Activated CD8-positive, alpha-beta memory T cell treated with anti-CD3 and anti-CD28 coated beads, Interleukin-2, amount 50 U/mL, for 48 hours (primary cell): ENCODE measurements at places on chromosomes 2 and 18.
A peak's percentile ranks its signal among the peaks of the same experiment; 100 is the strongest.

GRCh38 chr18:12315490-12315889 lies 7.4 kb downstream of the TUBB6 start:
- no peak for DNase-seq

GRCh38 chr2:203846490-203847105 lies 21.0 kb upstream of the CTLA4 start:
- DNase-seq = no peak

DNA sequence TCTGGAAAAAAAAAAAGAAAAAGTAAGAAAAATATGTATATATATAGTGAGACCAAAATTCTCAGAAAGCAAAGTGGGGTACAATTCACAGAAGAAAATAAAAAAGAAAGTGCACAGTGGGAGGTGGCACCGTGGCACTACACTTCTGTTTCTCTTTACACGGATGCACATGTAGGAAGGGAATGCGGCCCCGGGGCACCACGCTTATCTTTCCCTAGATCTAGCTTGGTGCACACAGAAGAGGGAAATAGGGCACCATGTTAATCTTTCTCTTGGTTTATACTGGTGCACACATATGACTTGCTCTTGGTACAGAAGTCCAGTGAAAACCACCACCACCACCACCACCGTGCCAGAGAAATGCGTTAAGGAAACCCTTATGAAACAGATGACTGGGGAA lies 32.0 kb downstream of the EIPR1 start:
- DNase-seq = no peak

DNA sequence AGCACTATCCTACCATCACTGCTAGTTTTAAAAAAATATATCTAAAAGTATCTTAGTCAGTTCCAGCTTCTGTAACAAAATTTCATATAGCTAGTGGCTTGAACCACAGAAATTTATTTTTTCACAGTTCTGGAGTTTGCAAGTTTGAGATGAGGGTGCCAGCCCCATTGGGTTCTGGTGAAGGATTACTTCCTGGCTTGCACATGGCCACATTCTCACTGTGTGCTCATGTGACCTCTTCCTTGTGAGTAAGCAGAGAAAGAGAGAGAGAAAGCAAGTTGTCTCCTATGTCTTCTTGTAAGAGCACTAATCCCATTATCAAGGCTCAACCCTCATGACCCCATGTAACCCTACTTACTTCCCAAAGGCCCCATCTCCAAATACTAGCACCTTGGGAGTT lies 158.9 kb downstream of the DOK6 start:
- no peak for DNase-seq

- DNase-seq = peak; percentile 33
These were observed 40.4 kb downstream of the KLHL29 start for GRCh38 chr2:23425338-23425871.

DNA sequence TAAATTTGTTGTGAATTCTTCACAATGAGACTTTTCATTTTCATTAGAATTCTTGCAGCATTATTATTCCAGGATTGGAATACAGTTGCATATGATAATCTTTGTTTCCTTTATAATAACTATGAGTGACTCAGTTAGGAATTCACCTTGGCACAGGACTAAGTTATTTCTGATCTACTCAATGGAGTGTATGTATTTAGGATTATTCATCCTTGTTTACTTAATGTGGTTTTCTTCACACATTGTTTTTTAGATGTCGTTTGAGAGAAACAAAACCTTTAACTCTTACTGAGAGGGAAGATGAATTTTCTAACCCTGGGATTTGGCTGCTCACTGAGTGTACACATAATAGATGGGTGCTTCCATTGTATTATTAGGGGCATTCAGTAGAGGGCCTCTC lies 970.1 kb downstream of the DPP10 start:
- no peak for DNase-seq

DNA sequence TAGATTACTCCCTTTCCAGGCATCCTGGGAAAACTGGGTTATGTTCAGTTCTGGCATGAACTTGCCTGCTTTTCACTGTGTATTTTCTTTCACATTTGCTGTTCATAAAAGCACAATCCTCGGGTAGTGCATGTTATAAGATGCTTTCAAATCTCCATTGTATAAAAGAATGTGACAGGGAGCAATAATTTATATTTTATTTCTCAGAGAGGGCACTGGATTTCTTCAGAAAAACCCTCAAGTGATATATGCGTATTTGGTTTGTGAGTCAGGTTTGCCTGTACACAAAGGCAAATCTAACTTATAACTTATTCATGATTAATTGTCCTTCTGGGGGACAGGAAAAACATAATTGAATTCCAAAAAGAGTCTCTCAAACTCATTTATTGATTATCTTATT lies 440.7 kb upstream of the MMADHC start:
- no peak for DNase-seq

DNA sequence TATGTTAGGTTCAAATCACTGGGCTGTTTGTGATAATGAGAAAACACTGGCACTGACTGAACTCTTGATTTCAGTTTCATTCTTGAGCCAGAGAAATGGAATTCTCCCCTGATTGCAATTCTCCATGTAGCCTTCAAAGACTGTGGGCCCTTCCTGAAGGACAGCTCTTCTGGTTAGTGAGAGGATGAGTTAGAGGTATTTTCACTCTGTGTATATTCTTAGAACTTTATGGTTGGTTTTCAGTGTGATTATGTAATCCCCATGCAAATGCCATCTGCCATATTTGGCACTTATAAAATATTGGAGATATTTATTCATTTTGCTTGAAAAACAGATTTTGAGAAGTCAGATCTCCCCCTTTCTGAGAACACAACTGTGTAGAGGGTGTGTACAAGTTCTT lies 323.7 kb downstream of the SLC4A3 start:
- no peak for DNase-seq

GRCh38 chr2:130755256-130756052 lies at the start of gene AMER3:
Gene AMER3 (plus strand): TSS chr2:130755540. CDS start chr2:130762073, 6,533 bp downstream.
- no peak for DNase-seq

DNA sequence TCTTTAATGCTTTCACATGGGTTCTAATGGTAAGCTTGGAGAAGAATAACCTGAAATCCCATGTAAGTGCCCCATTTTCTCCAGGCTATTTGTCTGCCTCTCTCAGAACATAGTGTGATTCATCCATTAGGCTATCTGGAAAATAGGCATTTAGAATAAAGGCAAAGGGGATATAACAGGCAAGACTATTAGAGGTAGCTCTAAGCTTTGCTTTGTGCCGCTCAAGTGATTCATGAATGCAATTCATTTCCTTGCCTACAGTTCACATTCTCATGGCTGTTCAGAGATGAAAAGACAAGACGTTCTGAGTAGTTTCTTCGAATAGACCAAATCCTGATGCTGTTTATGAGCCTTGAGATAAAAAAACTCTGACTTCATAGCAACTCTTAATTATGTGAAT lies 101.7 kb downstream of the ANKRD44 start:
- no peak for DNase-seq

DNA sequence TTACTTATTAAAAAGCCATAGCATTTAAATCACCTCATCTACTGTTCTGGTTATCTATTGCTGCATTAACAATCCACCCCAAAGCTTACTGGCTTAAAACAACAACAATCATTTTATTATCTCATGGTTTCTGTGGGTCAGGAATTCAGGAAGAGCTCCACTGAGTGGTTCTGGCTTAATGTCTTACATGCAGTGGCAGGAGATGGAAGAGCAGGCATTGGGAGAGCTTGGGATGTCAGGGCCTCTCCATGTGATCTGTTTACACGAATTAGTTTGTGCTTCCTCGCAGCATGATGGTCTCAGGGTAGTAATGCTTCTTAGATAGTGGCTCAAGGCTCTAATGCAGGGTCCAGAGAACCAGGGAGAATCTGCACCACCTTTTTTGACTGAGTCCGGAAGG lies 14.4 kb upstream of the REL start:
- no peak for DNase-seq
